Activated T-cell treated with anti-CD3 and anti-CD28 coated beads, Interleukin-2, amount 50 U/mL, for 4 hours (primary cell): ENCODE measurements at places on chromosomes 11 and 22. TPM values are rescaled to one million over a fixed set of nuclear protein-coding genes. Genes with fewer than 3 reads are reported as not detected.

DNA sequence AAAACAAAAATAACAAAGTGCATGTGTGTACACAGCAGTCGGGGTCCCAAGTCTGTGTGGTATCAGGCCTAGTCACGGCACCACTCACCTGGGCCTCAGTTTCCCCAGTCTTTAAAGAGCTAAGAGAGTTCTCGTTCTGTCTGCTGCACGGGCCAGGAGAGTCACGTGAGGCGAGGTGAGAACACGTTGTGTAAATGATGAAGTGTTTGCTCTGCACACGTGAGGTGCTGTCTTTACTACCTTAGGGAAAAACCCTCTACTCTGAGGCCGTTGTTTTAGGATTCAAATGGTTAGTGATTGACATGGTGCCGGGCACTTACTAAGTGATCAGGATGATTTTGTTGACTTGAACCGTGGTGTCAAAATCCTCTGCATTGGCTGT is 86.5 kb upstream of the PPARA start:
- no peak for DNase-seq

- no peak for DNase-seq
Measured at GRCh38 chr11:85811624-85812023, 683 bp upstream of the SYTL2 start.

- peak; percentile 14 for DNase-seq
Measured at GRCh38 chr11:69801513-69802335, 17.5 kb downstream of the FGF3 start.

GRCh38 chr11:57668434-57668782 is 494 bp downstream of the ZDHHC5 start:
- DNase-seq, result peak; percentile 28

TESMIN gene
- total RNA-seq, result 0.65 TPM

OR51B4 gene
- not detected for total RNA-seq

CEP126 gene
- total RNA-seq, result 0.58 TPM

MMP8 gene
- total RNA-seq, result not detected

GAL3ST1 gene
- total RNA-seq, result 0.38 TPM
